ENCODE measurements at places on chromosomes 1 and 21.

GRCh38 chr1:226676381-226676780 is 62.7 kb downstream of the ITPKB start:
- DNase-seq, result no peak

GRCh38 chr1:230831771-230832170 is 36.5 kb downstream of the C1orf198 start:
- DNase-seq, result no peak

- DNase-seq, result no peak
These were observed 112.8 kb downstream of the C1orf21 start for GRCh38 chr1:184499616-184500015.

- no peak for DNase-seq
These were observed 39.2 kb downstream of the ABCA4 start for GRCh38 chr1:94081566-94082344.

DNA sequence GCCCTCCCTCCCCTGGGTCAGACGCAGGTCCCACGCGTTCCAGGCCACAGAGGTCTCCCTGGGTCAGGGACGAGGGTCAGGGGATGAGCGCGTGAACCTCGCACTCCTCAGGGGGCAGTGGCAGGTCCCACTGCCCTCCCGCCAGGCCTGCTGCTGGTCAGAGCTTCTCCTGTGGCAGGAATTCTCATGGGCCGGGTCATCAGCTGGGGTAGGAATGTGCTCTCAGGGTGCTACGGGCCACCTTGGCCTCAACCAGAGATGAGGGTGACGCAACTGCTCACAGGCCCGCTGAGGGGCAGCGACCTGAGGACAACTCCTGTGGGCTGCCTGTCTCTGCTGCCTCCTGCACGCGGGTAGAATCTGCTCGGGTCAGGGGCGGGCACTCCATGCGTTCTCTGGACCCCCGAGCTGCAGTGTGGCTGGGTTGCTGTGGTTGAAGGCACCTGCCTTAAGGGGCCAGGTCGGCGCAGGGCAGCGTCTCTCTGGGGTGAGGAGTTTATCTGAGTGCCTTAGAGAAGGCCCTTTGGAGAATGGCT is 128.8 kb downstream of the PRDM16 start:
- DNase-seq, result no peak

DNA sequence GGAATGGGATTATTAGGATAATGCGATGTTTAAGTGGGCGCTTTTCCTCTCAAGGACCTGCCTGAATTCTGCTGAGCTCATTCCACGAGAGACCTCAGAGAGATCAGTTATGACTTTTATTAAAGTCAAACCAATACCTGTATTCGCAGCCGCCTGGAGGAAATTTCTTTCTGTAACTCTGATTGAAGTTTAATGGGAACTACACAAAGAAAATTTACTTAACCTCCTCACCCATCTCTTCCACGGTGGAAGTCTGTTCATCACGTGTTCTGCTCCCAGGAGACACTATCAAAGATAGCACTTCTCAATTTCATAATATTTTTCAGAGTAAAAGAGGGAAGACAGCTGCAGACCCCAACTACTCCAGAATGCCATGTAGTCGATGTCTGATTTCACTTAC is 334.7 kb upstream of the POU3F1 start:
- no peak for DNase-seq

DNA sequence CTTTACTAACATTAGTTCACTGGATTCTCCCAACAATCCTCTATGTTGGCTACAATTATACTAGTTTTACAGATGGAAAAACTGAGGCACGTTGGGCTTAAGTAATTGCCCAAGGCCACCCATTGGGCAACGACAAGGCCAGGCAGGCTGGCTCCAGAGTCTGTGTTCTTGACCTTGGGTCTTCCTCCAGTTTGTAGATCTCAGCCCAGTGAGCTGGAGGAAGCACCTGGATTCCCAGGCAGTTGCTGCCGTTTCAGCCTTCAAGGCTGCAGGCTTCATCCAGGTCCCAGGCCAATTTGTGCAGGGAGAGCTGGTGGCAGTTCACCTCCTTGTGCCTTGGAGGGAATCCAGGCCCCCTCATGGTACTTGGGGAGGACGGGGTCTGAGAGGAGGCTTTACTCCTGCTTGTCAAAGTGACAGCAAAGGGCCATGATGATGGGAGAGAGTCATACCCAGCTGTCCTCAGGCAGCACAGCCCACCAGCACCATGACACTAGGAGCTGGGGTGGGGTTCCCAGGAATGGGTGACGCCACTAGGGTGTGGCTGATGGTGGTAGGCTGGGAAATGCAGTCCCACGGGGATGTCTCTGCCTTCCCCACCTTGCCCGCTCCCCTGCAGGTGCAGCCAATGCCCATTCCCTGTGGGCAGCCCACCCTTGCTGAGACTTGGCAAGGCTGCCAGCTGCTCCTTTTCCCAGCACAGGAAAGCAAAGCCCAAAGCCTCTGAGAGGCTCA is 27.1 kb downstream of the PKP1 start:
- no peak for DNase-seq

- peak; percentile 73 for DNase-seq
These were observed 1.1 kb upstream of the ESPN start for GRCh38 chr1:6423321-6423999.

DNA sequence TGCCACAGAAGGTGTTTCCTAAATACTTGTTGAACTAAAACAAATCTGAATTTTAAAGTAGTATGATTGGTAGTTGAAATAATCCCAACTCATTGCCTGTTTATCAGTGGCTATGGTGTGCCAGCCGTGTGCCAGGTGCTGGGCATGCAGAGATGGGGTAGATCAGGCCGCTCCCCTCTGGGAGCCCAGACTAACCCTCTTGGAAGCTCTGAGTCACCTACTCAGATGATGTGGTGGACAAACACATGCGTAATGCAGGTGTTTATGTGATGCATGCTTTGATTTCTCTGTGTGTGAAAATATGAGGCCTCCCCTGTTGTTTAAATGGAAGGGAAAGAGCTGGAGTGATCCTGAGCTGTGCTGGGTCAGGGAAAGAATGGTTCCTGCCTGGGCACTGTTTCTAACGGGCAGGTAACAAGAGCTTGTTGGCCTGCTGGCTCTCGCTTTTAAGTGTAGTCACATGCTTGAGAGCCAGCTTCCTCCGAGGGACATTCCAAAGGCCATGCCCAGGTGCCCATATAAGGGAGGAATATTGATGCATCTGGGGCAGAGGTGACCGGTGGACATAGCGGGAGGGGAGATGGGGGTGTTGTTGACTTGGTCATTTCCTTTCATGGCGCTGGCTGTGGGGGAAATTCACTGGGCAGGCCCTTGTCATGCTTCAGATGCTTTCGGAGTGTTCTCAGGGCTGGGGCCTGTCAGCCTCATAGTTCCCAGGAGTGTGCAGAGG is 10.2 kb downstream of the MFN2 start:
- DNase-seq, result no peak

DNA sequence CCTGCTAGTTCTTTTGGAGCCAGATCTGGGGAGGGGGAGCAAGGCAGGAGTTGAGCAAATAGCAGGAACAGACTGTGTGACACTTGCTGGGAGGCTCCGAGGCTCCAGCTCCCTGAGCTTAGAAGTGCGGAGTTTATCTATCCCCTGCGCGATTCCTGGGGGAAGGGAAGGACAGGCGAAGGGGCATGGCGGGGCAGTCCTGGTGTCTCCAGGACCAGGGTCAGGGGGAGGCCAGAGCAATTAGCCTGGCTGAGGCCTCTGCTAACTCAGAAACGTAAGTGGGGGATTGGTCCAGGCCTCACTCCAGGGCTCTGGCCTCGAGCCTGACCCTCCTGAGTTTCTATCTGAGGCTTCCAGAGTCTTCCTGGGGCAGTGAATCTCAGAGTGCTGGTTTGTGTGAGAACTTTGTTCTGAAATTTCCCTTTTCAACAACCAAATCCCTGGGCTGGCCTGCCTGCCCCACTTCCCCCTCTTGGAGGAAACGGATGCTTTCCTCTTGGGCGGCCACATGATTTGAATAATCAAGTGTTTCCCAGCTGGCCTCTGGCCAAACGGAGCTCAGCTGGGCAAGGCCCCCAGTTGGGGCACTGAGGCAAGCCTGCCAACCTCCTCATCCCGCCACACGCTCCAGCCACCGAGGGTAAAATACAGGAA is 15.6 kb downstream of the ALPL start:
- DNase-seq, result no peak

GRCh38 chr1:204384636-204385352 is 25.1 kb upstream of the PLEKHA6 start:
- no peak for DNase-seq

GRCh38 chr1:171421413-171422020 is 63.8 kb upstream of the PRRC2C start:
- no peak for DNase-seq

GRCh38 chr21:44079846-44080245 is 27.4 kb upstream of the PWP2 start:
- no peak for DNase-seq

DNA sequence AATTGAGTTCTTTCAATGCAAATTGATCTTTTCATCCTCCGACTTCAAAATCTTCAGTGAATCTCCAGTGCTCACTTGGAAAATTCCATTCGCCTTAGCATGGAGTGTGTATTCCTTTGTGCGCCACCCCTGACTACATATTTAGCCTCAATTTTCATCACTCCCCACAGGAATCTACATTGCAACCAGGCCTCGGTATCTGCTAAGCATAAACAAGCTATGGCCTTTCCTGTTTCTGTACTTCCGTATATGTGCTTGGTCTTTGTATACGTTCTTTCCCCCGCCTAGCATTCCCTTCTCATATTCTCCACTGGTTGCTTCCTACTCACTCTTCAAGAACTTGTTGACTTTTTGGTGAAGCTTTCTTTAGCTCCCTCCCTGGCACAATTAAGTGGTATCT is 470.8 kb downstream of the LMO4 start:
- DNase-seq, result no peak

DNA sequence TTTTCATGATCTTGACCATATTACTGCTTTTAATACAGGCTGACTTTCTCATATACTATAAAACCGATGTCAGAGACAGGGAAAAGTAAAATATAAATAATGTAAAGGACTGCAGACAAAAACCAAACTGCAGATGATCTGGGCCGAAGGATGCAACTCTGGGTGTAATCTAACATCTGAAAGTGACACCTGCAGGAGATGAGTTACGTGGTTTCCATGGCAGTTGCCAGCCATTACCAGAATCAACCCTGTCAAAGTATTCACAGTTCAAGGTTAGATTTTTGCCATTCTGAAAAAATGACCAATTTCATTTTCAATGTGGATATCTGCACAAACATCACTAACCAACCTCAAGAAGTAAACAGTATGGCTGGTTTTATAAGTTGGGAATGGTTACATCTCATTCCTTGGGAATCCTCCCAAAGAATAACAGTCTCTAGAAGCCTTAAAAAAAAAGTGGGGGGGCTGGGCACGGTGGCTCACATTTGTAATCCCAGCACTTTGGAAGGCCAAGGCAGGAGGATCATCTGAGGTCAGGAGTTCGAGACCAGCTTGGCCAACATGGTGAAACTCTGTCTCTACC is 27.7 kb downstream of the DNAJC11 start:
- DNase-seq, result no peak

DNA sequence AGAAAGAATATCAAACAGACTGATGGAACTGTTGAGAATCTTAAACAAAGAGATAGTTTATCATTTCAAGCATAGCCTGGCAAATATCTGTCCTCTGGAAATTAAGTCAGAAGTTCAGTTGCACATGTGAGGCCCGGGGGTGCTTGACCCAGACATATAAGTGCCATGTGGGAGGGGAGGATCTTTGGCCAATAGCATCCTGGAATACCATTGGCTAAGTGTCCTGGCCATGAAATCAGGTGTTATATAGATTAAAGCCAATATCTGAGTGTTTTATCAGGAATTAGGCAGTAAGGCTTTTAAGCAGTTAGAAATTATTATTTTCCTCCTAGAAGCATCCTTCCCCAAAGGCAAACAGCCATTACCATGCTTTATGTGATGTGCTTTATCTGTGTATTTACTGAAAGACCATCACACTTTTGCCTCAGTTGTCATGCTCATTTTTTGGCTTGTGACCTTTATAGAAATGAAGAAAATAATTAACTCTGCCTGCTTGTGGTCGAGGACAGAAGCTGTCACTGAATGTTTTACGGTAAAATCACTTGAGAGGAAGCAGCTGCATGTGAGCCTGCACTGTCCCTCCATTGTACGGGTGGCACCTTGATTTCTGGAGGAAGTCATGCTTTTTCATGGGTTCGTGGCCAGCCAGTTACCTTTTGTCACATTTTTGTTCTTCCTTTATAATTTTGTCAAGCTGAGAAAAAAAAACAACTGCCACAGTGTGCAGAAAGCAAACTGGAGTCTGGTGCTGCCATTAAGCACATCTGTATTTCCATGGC is 259.9 kb upstream of the FMN2 start:
- DNase-seq, result no peak

- peak; percentile 54 for DNase-seq
These were observed 1.5 kb downstream of the PLK3 start for GRCh38 chr1:44801491-44802305.

- peak; percentile 70 for DNase-seq
These were observed at the start of gene CYYR1 for GRCh38 chr21:26572702-26573381. TSS of gene CYYR1 (minus strand) at chr21:26573286. CDS start at chr21:26572940, 346 bp downstream.

GRCh38 chr1:111201275-111202090 is 1.0 kb upstream of the DENND2D start:
- no peak for DNase-seq

- peak; percentile 61 for DNase-seq
These were observed at the start of gene GNG12 for GRCh38 chr1:67832737-67833601. TSS of gene GNG12 (minus strand) at chr1:67833467. CDS start at chr1:67707686, 125,781 bp downstream.

- no peak for DNase-seq
These were observed 195.0 kb upstream of the EDN2 start for GRCh38 chr1:41679531-41679930.

DNA sequence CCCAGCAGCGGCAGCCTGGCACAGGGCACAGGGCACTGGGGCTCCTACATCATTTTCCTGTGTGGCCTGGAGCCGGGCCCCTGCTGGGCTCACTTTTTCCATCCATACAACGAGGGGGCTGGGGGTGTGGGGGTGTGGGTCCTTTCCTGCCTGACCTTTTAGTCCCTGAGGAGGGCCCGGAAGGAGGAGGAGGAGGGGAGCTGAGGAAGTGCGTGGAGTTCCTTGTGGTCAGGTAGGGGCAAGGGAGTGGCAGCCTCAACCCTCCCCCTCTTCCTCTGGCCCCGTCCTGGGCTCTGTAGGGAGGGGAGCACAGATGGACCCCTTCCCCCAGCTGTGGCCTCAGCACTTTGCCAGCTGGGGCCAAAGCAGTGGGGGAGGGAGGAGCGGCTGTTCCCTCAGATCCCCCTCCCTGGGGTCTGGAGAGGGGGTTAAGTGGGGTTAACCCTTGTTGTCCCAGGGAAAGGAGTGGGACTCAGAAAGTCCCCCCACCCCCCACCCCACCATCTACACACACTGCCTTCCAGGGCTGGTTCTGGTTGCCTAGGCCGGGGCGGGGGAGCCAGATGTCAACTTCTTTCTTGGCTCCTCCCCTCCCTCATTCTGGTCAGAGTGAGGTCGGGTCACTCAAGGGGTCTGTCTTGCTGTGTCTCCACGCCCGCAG is 5.7 kb downstream of the NTRK1 start:
- peak; percentile 53 for DNase-seq

DNA sequence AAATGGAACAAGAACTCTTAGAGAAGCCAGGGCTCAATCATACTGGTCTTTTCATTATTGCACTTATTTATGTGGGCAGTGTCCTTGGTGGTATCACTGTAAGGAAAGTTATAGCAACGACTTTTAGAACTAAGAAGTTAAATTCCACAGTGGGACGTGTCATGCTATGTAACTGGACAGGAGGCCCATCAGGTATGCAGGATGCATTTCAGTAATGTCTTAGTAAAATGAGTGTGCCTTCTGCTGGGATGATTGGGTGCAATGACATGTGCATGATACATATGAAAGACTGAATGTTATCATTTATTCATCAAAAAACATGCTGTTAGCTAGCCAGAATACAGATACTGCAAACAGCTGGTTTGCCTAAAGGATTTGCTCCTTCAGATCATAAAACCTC is 6.9 kb upstream of the ATP1B1 start:
- DNase-seq, result no peak
